ENCODE measurements at places on chromosomes 3 and 15.

GRCh38 chr3:159432682-159433340 lies 555.8 kb upstream of the IL12A start:
- no peak for DNase-seq

DNA sequence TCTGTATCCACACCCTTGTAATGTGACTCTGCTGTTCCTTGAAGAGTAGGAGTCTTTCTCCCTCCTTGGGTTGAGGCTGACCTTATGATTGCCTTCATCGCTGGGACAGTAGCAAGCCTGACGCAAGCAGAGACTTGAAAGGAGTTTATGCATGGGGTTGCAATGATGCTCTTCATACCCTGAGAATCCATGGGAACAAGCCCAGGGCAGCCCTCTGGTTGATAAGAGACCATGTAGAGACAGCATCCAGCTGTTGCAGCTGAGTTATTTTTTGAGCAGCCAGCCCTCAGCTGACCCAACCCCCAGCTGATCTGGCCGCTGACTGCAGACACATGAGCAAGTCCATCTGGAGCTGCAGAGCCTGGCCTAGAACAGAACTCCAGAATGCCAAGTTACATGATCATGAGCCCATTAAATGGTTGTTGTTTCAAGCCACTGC lies 60.6 kb upstream of the ARNT2 start:
- DNase-seq: no peak

- DNase-seq: no peak
Measured at GRCh38 chr3:117118604-117119003, 409.0 kb downstream of the TUSC7 start.

- DNase-seq: no peak
Measured at GRCh38 chr15:84638103-84638502, 16.0 kb downstream of the WDR73 start.

- no peak for DNase-seq
Measured at GRCh38 chr3:41933154-41933676, 28.7 kb downstream of the ULK4 start.

- no peak for DNase-seq
Measured at GRCh38 chr3:141840737-141841544, 35.5 kb upstream of the ATP1B3 start.

DNA sequence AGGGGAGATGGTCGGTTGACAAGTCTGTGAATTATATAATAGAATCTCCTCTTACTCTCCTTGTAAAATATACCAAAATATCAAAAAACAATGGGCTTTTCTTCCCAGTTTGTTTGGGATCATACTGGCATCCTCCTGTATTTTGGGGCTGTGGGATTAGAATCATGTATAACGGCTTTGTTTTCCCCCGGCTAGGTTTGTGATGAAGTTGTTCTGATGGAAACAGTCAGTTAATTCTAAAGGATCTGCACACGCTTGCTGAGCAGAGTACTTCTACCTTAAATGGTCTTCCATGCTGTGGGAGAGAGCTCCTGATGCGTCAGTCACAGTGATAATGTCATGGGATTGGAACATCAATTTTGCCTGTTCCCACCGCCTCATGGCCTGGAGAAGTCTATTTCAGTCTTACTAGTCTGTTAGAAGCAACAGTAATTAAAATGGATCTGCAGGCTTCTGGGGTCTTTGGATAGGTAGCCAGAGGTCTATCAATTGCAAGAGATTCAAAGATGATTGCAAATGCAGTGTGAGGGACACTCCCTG lies 81.3 kb downstream of the ITPR1 start:
- DNase-seq: no peak

- no peak for DNase-seq
Measured at GRCh38 chr3:126279853-126280252, 77.4 kb downstream of the KLF15 start.

- DNase-seq: no peak
Measured at GRCh38 chr3:66038384-66038725, 363 bp downstream of the MAGI1 start.

DNA sequence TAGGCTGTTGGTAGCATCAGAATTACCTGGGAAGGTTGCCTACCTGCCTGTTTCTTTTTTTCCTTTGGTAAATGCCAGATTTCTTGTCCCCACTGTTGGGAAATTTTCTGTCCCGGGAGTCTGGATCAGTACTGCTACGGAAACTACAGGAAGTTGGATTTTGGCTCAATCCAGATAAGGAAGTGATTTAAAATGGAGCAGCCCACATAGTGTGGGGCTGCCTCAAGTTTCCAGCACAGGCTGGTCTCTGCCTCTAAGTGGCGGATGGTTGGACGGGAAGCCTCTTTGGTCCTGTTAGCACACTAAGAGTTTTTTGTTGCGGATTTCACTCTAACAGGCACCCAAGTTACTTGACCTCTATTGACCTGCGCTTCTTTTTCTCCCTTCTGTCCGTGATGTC lies 54.7 kb downstream of the EEFSEC start:
- DNase-seq: no peak

DNA sequence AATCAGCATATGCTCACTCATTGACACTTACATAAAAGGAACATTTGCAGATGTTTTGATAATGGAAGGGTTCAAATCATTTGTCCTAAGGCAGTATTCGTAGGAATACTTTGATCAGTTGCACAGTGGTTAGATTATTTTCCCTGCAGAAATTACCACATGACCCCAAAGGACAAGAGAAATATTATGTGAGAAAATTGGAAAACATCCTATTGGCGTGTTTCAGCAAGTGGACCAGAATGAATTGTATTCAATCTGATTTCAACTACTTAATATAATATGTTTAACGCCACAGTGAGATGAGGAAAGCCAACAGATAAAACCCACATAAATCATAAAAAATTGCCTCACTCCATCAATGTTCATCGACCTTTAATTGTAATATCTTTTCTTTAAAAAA lies 195.0 kb upstream of the MDFIC2 start:
- DNase-seq: no peak

- no peak for DNase-seq
Measured at GRCh38 chr3:190175490-190175889, 54.8 kb upstream of the P3H2 start.

DNA sequence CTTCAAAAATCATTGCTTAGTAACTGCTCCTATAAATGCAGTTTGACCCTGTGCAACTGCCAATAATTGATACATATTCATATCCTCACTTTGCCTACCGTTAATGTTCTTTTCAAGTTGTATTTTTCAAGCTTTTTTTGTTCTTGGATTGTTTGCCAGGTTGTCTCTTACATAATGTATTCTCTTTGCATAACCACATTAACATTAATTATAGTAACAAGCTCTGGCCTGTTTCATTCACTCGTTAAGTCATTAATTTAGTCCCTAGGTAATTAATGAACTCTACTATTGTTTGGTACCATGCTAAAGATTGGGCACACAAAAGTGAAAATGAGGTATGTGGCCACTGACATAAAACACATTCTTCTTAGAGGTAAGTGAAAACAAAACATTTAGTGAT lies 1338.8 kb downstream of the NSUN3 start:
- DNase-seq: no peak

GRCh38 chr3:122886946-122887345 lies 92.1 kb downstream of the SLC49A4 start:
- DNase-seq: no peak

DNA sequence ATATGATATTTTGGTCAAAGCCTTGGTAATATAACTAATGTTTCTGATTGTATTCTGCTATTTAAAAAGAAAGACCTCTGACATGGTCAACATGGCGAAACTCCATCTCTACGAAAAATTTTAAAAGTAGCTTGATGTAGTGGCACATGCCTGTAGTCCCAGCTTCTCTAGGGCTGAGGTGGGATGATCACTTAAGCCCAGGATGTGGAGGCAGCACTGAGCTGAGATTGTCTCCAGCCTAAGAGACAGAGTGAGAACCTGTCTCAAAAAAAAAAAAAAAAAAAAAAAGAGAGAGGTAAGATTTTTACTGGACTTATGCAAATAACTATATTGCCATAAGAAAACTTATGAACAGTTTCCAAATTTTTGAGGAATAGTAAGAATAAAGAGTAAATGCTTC lies 30.5 kb upstream of the SLC27A2 start:
- no peak for DNase-seq

- DNase-seq: no peak
Measured at GRCh38 chr3:97230486-97230885, 416.1 kb downstream of the EPHA6 start.

DNA sequence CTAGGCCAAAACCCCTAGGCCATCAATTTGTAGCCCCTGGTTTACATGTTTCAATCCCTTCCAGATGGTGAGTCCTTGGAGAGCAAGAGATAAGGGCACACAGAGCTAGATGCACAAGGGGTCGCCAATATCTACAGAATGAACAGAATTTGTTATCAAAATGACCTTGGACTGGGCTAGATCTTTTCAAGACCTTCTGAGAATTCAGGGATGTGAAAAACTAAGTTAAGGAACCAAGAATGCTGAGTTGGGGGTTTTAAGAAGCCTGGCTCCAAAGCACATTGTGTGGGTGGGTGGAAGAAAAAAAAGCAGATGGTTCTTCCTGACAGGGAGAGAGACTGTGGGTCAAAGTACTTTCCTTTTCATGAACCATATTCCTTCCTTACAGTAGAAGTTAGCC lies 10.2 kb downstream of the CDCP1 start:
- no peak for DNase-seq

DNA sequence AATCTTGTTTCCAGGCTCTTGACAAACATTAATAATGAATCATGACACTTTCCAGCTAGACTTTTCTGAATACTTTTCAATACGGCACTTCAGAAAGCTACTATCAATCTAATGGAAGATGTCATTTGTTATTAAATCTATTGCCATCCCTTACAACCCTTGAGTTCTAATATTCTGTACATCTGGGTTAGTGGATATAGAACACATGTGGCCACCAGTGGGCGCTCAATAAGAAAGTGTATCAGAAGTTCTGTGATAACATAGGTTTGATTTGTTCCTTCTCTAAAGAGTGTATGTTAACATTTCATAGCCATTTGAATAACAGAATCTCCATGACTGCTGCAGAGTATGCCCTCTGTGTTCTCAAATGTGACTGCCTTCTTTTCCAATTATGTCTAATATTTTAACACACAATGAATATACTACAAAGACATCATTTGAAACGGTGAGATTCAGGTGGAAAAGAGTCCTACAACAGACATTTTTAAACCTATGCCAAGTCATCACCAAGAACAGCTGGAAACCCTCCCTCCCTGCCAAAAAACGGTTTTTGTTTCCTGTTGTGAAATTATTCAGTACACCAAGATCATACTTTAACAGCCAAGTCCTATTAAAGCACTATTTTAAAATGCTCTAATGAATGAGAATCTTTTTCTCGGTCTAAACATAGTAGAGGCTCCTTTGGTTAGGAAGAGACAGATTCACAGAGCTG lies 22.2 kb downstream of the ALDH1A2 start:
- DNase-seq: no peak

GRCh38 chr3:71391361-71391760 lies 192.2 kb downstream of the FOXP1 start:
- no peak for DNase-seq

GRCh38 chr15:77672135-77672534 lies 39.4 kb upstream of the LINGO1 start:
- DNase-seq: no peak

GRCh38 chr3:147422196-147422595 lies 13.0 kb downstream of the ZIC1 start:
- DNase-seq: no peak

DNA sequence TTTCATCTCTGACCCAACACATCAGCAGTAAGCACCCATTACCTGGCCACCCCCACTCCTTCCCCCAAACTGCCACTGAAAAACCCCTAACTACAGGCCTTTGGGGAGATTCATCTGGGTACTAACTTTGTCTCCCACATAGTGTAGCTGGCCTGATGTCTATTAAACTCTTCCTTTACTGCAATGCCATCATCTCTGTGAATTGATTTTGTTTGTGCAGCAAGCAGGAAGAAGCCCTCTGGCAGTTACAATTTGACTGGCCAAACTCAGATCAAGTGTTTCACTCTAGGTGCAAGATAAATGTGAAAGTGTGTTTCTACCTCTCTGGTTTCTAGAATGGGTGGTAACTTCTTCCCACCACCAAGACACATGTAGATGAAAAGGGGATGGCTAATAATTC lies 26.7 kb upstream of the OR5K4 start:
- no peak for DNase-seq

- no peak for DNase-seq
Measured at GRCh38 chr3:184756151-184757021, 44.5 kb upstream of the MAGEF1 start.

DNA sequence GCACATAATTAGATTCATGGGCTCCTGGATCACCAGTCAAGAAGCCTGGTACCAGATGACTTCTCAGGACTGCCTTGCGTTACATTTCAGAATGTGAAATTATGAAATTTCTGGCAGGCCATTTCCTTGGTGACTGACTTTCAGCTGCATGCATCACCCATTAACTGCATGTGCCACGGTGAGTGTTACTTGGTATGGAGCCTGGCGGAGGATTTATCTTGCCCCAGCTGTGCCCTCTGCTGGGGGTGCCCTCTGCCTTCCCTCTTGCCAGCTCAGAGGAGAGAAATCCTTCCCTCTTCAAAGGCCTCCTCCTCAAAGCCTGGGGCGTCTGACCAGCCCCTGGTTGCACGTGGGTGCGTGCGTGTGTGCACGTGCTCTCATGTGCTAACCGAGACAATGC lies 57.7 kb upstream of the CTSH start:
- no peak for DNase-seq

DNA sequence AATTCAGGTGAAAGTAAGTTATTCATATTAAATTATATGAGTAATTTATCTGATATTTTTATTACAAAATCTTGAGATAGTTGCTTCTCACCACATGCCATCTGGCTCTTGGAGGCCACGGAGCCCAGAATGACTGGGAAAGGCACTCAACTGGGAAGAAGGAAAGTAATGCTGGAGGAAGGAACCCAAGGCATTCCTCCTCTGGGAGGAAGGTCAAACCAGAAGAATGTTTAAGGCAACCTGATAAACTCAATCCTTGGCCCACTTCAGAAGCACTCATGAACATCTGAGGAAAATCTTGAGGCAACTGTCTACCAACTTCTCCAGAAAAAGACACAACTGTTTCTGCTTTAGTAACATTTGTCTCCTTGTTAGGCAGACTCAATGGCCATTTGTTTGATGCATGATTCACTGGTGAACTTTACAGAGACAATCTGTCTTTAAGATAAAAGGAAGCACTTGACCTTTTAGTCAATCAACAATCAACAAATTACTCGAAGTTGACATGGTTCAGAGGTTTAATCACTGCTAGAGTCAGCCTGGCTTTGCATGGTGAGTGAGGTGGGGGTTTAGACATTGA lies 261.4 kb upstream of the MME start:
- DNase-seq: no peak

GRCh38 chr3:66344848-66345578 lies 124.2 kb downstream of the SLC25A26 start:
- no peak for DNase-seq

- no peak for DNase-seq
Measured at GRCh38 chr15:78002996-78003395, 74.5 kb downstream of the TBC1D2B start.

GRCh38 chr15:58538225-58538727 lies 106.5 kb downstream of the LIPC start:
- DNase-seq: no peak

GRCh38 chr3:127165036-127165435 lies 27.9 kb upstream of the PRR23E start:
- no peak for DNase-seq

GRCh38 chr15:49438962-49439631 lies 16.1 kb downstream of the FGF7 start:
- DNase-seq: no peak
